Stimulated activated CD8-positive, alpha-beta memory T cell treated with anti-CD3 and anti-CD28 coated beads, Interleukin-4, amount 100 ng/mL, for 1 hour (primary cell): ENCODE measurements at places on chromosomes 3 and 15.

DNA sequence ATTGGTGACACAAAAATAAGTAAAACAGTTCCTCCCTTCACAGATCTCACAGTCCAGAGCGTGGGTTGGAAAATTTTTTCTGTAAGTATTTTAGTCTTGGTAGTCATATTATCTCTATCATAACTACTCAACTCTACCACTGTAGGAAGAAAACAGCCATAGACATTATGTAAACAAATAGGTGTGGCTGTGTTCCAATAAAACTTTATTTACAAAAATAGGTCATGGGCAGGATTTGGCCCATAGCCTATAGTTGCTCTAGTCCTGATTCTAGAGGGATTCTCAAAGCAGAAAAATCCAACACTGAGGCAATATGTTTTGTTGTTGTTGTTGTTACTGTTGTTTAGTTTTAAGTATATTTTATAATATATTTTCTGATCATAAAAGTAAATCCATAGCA is 206.1 kb upstream of the GADL1 start:
- DNase-seq: no peak

DNA sequence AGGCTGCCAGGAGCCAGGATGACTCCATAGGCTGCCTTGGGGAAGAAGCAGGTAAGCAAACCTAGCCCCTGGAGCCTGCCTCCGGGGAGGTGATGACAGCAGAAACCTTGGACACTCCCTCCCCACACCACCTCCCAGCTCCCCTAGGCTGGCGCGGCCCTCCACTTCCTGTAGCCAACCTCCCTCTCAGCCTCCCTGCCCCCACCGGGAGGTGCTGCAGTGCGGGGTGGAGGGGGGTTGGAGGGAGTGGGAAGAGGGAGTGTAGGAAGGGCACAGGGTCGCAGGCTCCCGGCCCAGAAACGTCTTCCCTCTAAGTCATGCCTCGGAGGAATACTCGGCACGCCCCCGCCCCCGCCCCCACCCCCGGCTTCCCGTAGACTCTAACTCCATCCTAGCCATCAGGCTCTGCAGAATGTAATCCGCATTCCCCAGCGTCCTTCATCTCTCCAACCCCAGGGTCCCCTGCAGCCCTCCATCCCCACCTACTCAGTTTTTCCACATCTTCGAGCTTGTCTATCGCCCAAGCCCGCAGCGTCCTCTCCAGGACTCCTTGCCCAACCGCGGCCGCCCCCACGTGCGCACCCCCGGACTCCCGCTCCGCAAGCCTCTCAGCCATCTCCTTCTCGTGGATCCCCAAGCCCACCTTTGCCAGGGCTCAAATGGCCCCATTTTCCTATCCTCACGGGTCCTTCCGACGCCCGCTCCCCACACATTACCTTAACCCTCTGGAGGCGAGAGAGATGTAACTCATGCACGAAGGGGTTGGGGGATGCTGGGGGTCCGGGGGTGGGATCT is 528 bp downstream of the LPCAT4 start:
- DNase-seq: no peak

GRCh38 chr3:61862614-61863289 is 301.4 kb downstream of the PTPRG start:
- DNase-seq: no peak

DNA sequence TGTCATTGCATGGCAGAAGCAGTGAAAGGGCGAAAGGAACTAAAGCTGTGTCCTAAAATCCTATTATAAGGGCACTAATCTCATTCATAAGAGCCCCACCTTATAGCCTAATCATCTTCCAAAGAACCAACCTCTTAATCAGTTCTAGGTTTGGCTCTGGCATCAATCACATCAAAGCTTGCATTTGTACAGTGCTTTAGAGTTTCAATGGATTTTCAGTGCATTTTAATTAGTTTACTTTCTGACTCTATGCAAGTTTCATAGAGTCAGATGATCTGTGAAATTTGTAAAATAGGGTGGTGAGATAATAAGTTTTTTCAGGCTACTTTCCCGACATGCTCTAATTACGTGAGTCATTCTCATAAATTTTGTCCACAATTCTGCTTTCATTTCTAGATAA is 341.1 kb downstream of the DIPK2A start:
- no peak for DNase-seq

- no peak for DNase-seq
Measured at GRCh38 chr3:55620351-55621025, 133.4 kb upstream of the WNT5A start.

GRCh38 chr3:72462595-72463011 is 385.6 kb downstream of the SHQ1 start:
- DNase-seq: no peak

DNA sequence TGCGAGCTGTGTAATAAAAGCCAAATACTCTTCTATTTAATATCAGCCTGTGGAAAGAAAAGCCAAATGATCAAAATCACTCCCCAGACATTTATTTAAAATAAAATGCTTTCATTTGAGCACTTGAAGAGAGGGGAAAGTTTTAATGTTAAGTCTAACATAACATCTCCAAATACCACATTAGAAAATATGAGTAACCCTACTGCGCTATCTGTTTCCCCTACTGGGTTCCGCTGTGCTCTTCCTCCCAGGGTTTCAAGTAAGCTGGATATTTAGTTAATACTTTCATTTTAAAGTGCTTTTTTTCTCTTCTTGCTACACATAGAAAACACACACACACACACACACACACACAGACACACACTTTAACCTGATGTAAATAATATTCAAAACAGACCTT is 6.7 kb upstream of the VGLL4 start:
- no peak for DNase-seq

DNA sequence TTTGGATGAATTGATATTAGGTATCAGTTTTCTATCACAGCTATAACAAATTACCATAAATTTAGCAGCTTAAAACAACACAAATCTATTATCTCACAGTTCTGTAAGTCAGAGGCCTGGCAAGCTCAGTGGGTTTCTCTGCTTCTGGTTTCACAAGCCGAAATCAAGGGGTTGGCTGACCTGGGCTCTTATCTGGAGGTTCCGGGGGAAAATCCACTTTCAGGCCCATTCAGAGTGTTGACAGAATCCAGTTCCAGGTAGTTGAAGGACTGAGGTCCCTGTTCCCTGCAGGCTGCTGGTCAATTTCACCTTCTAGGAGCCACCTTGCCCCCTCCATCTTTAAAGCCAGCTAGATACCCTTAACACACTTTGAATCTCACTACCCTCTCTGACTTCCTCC is 11.1 kb upstream of the HHATL start:
- DNase-seq: no peak

- DNase-seq: no peak
Measured at GRCh38 chr3:84504761-84505160, 454.0 kb upstream of the CADM2 start.

- no peak for DNase-seq
Measured at GRCh38 chr3:52439426-52440248, 5.3 kb downstream of the SEMA3G start.

DNA sequence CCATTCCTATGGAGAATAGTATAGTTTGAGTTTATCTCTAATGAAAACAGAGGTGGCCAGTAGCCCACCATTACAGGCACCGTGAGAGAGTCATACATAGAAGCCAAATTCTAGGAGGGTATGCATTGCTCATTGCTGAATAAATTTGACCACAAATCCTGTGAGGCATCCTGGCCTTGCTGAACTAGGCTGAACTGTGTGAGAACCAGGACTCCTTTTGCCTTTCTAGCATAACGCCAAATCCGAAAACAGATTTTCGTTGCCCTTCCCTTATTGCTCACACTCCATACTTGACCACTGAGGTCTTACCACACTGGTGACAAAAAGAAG is 50.4 kb downstream of the SLC2A2 start:
- DNase-seq: no peak

GRCh38 chr3:60469481-60469880 is 781.8 kb downstream of the FHIT start:
- no peak for DNase-seq

DNA sequence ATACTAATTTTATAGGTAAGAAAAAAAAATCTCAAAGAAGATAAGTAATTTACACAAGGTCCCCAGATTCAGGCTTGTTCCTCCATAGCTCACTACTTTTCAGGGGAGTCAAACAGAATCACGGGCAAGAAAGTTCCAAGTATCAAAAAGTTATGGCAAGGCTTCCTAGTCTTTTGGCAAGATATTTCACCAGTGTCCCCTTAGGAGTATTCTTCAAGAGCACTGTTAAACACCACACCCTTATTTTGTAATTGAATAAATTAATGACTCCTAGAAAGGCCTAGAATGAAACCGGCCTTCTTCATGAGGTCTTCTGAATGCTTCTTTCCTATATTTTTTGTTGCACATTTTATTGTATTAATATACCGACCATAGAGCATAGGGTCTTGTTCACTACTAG is 109.7 kb downstream of the MYLK start:
- no peak for DNase-seq
